C1 segment of cervical spinal cord (tissue), 14 donors: ENCODE measurements at places on chromosomes 13 and 19.

DNA sequence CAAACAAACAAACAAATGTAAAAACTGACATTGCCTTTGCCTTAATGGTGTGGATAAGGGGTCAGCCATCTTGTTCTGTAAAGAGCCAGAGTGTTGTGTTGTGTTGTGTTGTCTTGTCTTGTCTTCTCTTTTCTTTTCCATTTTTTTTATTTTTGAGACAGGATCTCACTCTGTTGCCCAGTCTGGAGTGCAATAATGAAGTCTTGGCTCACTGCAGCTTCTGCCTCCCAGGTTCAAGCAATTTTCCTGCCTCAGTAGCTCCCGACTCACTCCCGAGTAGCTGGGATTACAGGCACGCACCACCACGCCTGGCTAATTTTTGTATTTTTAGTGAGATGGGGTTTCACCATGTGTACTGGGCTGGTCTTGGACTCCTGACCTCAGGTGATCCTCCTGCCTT is 27.8 kb downstream of the TIMM13 start:
- DNase-seq, result no peak

DNA sequence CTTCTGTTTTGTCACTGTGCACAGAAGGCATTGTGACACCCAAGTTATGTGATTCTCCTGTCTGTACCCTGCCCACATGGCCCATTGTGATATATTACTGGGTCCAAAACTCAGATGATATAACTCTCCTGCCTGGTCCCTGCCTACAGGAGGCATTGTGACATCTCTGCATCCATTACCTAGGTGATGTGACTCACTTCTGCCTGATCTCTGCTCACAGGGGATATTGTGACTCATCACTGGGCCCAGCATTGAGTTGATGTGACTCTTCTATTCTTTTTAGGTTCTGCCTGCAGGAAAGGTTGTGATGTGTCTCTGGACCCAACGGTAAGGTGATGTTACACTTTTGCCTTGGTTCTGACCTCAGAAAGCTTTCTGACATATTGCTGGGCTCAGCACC is 67.9 kb upstream of the ZNF724 start:
- DNase-seq, result no peak

DNA sequence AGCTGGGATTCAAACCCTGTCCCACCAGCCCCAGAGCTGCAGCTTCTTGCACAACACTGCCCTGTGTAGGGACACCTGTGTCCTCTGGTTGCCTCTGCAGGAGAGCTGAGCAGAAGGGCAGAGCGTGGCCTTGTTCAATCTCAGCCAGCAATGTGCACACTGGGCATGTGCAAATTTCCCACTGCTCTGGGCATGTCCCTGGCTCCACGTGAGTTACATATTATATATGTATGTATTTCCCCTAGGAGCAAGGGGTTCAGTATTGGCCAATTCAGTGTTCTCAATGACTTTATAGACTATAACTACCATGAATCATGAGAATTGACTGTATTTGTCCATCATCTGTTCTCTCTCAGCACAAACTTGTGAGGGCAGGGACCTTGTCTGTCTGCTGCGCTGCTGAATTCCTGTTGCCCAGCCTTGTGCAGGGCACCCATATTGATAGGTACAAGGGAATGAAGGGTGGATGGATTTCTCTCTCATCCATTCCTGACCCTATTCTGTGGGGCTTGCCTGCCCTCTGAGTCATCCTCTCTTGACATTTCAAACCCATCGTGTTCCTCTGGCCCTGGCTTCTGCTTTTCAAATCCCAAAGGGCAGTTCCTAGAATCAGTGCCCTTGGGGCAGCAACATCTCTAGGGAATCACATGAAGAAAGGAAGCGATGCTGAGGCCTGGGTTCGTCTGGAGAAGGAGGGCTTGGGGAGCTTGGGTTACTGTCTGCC is 69.7 kb downstream of the ERICH6B start:
- DNase-seq, result no peak

GRCh38 chr19:11560404-11561051 is 1.5 kb upstream of the ELOF1 start:
- DNase-seq, result peak; percentile 16

- DNase-seq, result no peak
Measured at GRCh38 chr13:40076765-40077362, 421.4 kb downstream of the COG6 start.

- DNase-seq, result no peak
Measured at GRCh38 chr19:39953915-39954314, 17.1 kb upstream of the PSMC4 start.

DNA sequence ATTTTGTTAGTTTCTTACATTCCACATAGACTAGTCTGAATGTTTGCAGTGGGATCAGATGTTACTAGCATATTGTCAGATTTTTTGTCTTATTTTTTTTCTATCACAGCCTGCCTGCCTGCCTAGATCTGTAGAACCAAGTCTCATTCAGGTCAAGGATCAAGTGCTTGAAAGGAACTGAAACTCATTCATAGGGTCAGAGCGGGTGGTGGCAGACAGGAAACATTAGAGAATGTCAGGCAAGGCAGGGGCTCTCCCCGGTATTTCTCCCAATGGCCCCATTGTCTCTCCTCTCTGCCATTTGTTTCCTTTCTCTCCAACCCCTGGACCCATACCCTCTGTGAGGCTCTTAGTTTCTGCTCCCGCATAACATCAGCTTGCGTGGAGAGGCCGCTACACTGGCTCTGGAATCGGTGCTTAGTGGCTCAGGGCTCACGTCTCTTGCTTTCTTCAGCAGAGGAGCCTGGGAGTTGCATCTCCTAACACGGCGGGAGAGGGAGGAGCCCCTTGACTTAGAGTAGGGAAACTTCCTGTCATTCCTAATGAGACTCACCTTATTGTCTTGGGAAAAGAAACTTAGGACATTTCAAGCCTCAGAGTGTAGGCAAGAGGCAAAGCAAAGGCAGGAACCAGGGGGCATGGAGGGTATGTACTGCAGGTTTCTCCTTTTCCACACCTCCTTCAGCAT is 35.6 kb upstream of the SPATA13 start:
- DNase-seq, result no peak

- no peak for DNase-seq
Measured at GRCh38 chr19:46181388-46181779, 33.3 kb downstream of the IGFL2 start.

- DNase-seq, result no peak
Measured at GRCh38 chr19:17504030-17504429, 7.4 kb upstream of the PGLS start.

GRCh38 chr13:108621462-108621861 is 7.9 kb upstream of the MYO16 start:
- DNase-seq, result no peak

GRCh38 chr19:54162241-54162805 is 2.8 kb upstream of the LENG1 start:
- peak; percentile 42 for DNase-seq

- DNase-seq, result no peak
Measured at GRCh38 chr13:99123101-99124045, 77.3 kb upstream of the UBAC2 start.

DNA sequence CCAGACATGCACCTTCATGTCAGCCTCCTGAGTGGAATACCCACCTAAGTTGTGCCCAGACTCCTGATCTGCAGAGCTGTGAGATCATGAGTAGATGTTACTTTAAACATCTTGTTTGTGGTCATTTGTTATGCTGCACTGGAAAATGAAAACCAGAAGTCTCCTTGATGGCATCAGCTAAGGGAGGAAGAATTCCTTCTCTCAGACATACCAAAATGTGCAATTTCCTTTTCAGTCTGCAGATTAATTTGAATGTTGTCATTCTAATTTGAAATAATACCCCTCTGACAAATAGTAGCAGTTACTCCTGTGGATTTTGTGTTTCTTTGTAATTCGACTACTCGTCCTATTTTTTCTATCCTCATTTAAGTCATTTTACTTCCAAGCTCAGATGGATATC is 59.3 kb downstream of the ITGBL1 start:
- no peak for DNase-seq

- no peak for DNase-seq
Measured at GRCh38 chr13:51647067-51647466, 62.8 kb downstream of the WDFY2 start.

DNA sequence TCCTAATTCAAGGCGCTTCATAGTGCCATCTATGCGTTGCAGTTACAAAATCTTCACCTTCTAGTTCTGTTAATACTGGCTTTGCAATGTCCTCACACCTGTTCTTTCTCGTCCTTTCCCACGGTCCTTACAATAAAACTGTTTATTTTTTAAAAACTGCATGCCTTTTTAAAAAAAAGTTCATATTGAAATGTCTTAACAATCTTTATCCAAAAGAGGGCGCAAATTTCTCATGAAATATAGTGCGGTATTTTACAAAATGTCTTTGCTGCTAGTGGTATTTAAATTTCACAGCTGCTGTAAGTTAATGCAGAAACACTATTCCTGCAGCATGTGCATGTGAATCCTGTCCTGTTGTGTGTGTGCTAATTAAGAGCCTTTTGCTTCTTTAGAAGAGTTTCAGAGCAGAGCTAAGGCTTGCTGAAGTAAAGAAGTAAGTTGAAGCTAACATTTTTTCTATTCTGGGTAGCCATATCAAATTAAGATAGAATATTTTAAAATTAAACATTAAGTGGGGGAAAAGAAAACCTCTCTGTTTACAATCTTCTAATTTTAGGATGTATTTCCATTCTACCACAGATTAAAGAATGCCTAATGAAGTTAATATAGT is 15.8 kb upstream of the CLDN10 start:
- no peak for DNase-seq

DNA sequence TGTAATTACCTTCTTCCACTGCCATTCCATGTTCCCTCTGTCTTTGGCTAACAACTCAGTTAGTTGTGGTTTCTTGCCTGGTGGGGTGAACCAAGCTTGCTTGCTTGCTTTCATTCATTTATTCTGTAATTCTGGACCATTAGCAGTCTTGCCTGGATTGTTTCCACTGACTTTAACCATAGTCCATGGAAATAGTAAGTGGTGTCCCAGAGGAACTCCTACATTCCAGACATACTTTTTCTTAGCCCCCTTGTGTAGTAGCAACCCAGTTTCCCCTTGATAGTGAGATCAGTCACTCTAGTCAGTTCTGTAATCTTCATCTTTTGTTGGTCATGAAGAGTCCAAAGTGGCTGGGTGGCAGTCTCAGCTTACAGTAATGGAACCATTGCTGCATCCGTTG is 23.2 kb downstream of the PDS5B start:
- no peak for DNase-seq

DNA sequence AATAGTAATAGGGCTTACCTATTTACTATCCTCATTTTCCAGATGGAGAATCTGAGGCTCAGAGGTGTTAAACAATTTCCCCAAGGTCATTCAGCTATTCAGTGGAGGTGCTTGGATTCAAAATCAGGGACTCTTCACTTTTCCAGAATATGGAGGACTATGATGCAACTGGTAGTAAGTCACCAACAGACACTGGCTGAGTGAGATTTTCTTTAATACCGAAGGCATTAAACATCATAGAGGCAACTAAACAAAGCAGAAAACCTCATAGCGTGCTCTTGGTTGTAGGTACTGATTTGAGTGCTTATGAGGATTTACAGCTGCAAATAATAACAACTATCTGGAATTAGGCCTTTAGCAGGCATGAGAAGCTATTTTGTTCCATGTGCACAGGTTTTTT is 134.4 kb downstream of the DLEU7 start:
- no peak for DNase-seq

- no peak for DNase-seq
Measured at GRCh38 chr19:45508861-45509691, 1.8 kb downstream of the VASP start.

DNA sequence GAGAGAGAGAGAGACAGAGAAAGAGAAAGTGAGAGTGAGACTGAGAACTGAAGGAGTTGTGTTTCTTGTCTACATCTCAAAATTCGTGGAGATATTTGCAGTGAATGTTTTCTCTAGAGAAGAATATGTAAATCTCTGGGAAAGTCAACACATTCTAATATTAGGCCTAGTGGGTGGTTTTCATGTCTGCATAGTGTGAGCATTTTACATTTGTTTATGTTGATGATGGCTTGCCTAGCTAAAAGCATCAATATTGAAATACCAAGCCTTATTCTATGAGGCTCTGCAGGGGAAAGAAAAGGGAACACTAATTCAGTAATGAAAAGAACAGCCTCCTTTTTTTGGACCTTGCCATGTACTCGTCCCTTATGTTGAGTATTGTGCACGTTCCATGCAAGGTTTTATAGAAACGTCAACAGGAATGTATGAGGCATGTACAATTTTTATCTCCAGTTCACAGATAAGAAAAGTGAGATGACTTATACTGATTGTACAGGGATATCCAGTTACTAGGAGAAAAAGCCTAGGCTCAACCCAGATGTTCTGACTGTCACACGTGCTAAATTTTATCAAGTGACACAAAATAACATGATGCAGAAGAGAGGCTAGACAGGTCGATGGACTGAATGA is 1288.9 kb upstream of the SLC10A2 start:
- no peak for DNase-seq

GRCh38 chr13:41231025-41231677 is 32.2 kb downstream of the MTRF1 start:
- no peak for DNase-seq
